Stimulated activated CD4-positive, alpha-beta T cell treated with anti-CD3 and anti-CD28 coated beads, Interleukin-4, amount 100 ng/mL, for 48 hours (primary cell): ENCODE measurements at places on chromosomes 11 and 22.

- no peak for DNase-seq
Observed at GRCh38 chr11:120840661-120841060, 183.2 kb upstream of the TBCEL start.

DNA sequence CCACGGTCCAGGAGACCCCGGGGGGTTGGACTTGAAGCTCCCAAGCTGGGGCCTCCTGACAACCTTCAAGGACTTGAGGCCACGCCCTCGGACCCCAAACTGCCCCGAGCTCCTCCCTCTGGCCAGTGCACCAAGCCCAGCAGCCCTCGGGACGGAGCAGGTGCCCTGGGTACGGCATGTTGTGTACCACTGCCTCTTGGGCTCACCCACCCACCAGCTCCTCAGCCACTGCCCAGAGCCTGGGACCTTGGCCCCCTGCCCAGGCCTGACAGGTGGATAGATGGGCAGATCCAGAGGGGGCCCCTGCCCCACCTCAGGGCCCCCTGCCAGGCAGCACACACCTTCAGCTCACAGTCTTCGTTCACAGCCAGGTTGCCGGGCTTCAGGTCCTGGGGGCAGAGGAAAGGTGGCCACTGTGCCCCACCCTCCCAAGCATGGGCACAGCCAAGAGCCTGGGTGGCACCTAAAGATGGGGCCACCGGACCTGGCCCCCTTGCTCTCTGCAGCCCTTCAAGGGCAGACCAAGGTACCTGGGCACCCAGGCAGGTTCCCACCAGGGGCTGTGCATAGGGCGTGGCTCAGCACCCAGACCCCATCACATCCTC is 5.1 kb downstream of the MAPK12 start:
- no peak for DNase-seq

GRCh38 chr11:127000981-127001380 is 411 bp upstream of the KIRREL3 start:
- no peak for DNase-seq

DNA sequence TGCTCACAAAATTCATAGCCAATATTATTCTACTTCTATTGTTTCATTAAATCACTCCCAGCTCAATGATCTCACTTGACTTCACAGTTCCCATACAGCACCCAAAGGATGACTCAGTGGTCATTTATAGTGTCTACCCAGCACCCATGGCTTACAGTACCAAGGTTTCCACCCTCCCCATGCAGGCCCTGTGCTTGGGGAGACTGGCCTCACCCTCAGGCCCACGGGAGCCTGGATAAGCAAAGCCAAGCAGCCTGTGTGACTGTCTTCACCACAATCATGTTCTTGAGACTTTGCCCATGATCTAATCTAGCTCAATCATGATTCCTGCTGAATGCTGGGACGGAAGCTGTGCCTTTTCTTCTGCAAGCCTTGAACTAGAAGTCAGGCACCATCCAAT is 97.6 kb downstream of the SLC36A4 start:
- DNase-seq = no peak

DNA sequence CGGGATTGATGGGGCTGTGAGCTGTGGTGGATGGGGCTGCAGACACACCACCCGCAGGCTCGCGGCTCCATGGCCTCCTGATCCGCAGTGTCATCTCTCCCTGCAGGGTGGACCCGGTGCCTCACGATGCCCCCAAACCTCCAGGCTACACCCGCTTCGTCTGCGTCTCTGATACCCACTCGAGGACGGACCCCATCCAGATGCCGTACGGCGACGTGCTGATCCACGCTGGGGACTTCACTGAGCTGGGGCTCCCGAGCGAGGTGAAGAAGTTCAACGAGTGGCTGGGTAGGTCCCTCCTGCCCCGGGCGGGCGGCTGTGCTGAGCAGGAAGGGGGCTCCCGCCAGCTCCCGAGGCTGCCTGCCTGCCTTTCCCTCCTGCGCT is 23.1 kb downstream of the MPPED1 start:
- DNase-seq = no peak

DNA sequence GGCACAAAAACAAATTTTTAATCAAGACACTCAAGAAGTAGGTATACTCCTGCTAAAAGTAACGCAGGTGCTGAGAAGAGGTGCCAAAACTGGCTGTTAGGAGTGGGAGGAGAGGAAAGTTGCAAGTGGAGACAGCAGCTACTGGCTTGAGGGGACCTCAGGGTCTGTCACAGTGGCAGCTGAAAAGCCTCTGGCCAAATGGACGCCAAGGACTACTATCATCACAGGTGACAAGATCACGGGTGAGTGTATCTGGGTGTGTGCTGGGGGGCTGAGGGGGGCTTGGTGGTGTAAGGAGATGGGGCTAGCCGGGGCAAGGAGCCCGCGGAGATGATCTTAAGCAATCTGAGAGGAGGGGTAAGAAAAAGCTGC is 687 bp downstream of the ZNF202 start:
- DNase-seq = no peak

- no peak for DNase-seq
Observed at GRCh38 chr11:118819334-118820024, 28.5 kb upstream of the DDX6 start.

GRCh38 chr22:36999463-36999862 is 19.8 kb downstream of the TST start:
- no peak for DNase-seq

GRCh38 chr11:128835741-128836430 is 31.2 kb downstream of the KCNJ1 start:
- no peak for DNase-seq

- DNase-seq = no peak
Observed at GRCh38 chr11:69351460-69351859, 57.5 kb downstream of the MYEOV start.

DNA sequence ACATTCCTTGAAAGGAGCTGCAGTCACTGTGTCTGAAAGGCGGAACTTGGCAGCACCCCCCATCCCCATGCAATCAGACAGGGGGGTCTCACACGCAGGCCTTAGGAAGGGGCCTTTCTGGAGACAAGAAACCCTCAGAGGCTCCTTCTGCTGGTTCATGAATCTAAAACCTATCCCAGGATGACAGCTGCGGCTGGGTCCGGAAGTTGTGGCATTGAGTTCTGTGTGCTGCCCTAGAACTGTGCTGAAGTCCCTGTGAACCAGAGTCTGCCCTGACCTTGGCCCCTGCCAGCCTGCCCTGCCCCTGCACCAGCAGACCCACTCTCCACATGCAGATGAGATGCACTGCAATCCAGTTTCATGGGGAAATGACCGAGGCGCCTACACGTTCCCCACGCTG is 268.0 kb downstream of the CTTN start:
- DNase-seq = no peak

GRCh38 chr22:22210375-22210774 is 34.2 kb upstream of the VPREB1 start:
- DNase-seq = peak; percentile 58

- DNase-seq = no peak
Observed at GRCh38 chr11:88352139-88352538, 14.6 kb upstream of the CTSC start.

DNA sequence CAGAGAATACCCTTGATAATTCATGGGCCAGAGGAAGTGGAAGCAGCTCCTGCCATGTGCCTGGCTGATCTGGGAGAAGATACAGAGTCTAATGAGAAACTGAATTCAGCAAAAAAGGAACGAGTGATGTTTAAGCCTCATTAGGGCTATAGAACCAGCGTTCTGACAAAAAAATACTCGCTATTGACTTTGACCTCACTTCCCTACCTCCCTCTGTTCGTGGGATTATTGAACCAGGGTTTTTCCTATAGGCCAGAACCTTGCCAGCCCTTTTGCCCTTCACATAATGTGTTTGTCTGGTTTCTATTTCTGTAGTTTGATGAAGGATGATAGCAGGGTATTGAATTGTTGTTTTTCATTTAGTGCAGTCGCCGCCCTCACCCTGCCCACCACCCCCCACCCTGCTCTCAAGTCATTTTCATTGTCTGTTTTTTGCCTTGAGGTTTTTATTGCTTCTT is 7.6 kb upstream of the RBFOX2 start:
- no peak for DNase-seq

GRCh38 chr22:49192180-49192856 is 635.4 kb downstream of the BRD1 start:
- DNase-seq = no peak

DNA sequence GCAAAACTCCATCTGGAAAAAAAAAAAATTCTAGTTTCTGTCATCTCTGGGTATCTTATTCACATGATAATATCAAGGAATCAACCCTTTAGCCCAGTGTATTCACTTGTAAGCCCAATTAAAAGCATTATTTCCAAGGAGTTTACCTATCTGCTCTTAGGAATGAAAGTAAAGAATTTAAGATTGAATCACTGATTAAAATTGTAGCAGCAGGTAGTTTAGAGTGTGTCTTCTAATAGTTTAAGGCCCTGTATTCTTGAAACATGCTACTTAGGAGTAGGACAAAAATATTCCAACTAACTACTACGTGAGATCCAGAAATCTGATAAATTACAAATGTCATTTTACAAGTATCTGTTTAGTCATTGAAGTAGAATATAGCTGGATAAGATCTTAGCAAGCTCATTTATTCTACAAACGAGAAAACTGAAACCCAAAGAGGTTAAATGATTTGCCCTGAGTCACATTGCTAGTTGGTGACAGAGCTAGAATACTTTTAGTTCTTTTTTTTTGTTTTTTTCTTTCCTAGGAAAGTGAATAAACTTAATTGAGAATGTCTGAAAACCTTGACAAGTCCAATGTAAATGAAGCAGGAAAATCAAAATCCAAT is 4.0 kb downstream of the TCP11L1 start:
- DNase-seq = no peak

- no peak for DNase-seq
Observed at GRCh38 chr11:72534371-72535193, 100.3 kb upstream of the CLPB start.

GRCh38 chr22:30649430-30650007 is 13.9 kb downstream of the SLC35E4 start:
- peak; percentile 86 for DNase-seq

- no peak for DNase-seq
Observed at GRCh38 chr11:95734009-95734572, 55.5 kb downstream of the FAM76B start.

DNA sequence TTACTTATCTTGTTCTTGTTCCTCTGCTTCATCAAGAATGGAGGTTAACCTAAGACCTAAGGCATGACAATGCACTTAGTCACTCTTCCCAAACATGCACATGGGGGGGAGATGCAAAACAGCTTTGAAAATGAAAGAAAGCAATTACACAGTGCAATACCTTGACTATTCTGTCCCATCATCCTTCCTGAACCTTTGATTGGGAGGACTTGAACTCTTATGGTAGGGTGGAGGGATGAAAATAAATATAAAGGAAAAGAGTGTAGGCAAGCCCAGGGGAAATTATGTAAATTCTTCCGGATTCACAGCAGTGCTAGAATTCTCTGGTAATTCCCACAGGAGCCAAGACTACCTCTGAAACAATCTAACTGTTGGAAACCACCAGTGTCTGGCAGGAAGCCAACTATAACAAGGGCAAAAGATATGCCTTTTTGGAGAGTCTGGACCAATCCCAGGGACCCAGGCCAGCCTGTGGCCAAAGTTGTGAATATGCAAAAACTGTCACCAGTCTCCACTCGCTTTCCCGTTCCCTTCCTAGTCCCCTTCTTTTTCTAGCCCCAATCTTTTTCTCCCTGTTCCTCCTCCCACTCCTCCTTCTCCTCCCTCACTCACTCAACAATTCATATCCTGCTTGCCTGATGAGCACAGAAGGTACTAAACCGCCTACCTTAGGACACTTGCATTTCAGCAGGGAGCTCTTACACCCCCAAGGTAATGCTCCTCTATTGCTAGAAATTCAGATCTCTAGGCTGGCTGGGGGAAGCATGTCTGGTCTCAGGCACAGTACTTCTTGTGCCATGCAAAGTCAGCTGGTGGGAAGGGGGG is 2.5 kb upstream of the RCN1 start:
- no peak for DNase-seq

DNA sequence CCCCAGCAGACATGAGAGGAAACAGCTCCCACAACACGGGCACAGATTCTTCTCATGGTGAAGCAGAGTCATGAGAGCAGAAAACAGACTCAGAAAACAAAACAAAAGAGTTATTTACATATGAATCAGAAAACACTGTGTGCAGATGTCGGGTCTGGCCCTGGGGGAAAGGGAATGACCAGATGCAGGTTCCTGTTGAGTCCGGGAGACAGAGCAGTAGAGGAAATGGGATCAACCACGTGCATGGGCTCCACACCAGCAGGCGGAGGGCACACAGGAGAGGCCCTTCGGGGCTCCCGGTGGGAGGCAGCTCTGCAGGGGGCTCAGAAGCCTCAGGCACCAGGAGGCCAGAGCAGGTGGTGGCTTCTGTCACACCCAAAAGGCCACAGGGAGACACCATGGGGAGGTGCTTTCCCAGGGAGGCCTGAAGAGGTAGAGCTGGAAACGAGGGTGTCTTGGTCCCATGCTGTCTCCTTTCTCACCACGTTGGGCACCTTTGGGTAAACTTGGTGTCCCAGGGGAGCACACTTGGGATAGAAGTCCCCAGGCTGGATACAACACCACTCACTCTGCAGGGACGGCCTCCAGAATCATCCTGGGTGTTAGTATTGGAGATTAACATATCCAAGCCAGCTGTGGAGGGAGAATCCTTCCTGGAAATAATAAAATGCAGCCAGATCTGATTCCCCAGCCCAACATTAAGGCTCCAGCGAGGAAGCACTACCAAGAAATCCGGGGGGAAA is 764.7 kb downstream of the BRD1 start:
- DNase-seq = no peak

DNA sequence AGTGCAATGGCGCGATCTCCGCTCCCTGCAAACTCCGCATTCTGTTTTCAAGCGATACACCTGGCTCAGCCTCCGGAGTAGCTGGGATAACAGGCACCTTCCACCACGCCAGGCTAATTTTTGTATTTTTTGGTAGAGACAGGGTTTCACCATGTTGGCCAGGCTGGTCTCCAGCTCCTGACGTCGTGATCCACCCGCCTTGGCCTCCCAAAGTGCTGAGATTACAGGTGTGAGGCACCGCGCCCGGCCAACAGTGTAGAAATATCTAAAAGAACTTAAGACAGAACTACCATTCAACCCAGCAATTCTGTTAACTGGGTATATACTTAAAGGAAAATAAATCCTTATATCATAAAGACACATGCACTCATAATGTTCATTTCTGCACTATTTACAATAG is 335.3 kb upstream of the LUZP2 start:
- no peak for DNase-seq

GRCh38 chr11:32529994-32530588 is 53.5 kb upstream of the EIF3M start:
- DNase-seq = no peak

DNA sequence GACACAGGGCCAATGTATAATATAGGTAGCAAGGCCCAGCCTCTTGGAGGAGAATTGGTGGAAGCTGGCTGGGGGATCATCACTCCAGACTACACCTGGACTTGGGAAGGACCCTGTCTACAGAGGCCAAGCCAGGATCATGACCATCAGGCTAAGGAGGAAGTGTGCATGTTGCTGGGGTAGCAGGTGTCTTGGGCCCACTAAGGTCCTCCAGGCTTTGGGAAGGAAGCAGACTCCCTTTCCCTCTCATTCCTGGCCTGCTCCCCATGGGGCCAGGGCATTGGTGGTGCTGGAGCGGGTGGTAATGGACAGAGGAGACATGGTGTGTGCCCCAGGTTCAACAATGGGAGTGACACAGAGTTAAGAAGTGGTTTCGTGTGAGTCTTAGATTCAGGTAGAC is 16.0 kb upstream of the TUB start:
- no peak for DNase-seq

GRCh38 chr22:46363611-46364321 is 28.3 kb downstream of the TRMU start:
- no peak for DNase-seq

- no peak for DNase-seq
Observed at GRCh38 chr22:44618400-44618799, 83.6 kb upstream of the PRR5 start.
